ENCODE measurements at places on chromosomes 1 and 21. TPM values are rescaled to one million over a fixed set of nuclear protein-coding genes. Genes with fewer than 3 reads are reported as not detected.

ADAMTSL4 gene
- total RNA-seq: 4.8 TPM

SPOCD1 gene
- 3.8 TPM for total RNA-seq

KIF2C gene
- total RNA-seq: 37.9 TPM

KCNA2 gene
- 0.18 TPM for total RNA-seq

FAM167B gene
- 0.59 TPM for total RNA-seq

RAP1GAP gene
- 7.1 TPM for total RNA-seq

PTAFR gene
- total RNA-seq: 0.34 TPM

MYOG gene
- total RNA-seq: not detected

HCRTR1 gene
- not detected for total RNA-seq

CAMK1G gene
- total RNA-seq: 0.58 TPM

FCAMR gene
- not detected for total RNA-seq

CCDC190 gene
- not detected for total RNA-seq

TSPAN1 gene
- 3.6 TPM for total RNA-seq

HRNR gene
- not detected for total RNA-seq

CACNA1S gene
- not detected for total RNA-seq

OTUD3 gene
- 2.7 TPM for total RNA-seq

MPZ gene
- 0.53 TPM for total RNA-seq

PTPN7 gene
- not detected for total RNA-seq

RPTN gene
- total RNA-seq: 0.07 TPM

DISC1 gene
- 0.33 TPM for total RNA-seq

PKP1 gene
- total RNA-seq: not detected

PDE9A gene
- 1.1 TPM for total RNA-seq
